ENCODE measurements at places on chromosomes 12 and 14.

GRCh38 chr12:132812631-132813305, 15.9 kb downstream of the GOLGA3 start:
- DNase-seq = no peak
- H3K27me3 ChIP-seq = no peaks in the 10 kb centered on the region
- no peaks in the 10 kb centered on the region for H3K4me1 ChIP-seq
- H3K4me3 ChIP-seq = no peak overlapping the region

GRCh38 chr14:49947506-49947905, 54.6 kb downstream of the ARF6 start:
- H3K4me3 ChIP-seq = no peak overlapping the region
- H3K27ac ChIP-seq = no peak overlapping the region

DNA sequence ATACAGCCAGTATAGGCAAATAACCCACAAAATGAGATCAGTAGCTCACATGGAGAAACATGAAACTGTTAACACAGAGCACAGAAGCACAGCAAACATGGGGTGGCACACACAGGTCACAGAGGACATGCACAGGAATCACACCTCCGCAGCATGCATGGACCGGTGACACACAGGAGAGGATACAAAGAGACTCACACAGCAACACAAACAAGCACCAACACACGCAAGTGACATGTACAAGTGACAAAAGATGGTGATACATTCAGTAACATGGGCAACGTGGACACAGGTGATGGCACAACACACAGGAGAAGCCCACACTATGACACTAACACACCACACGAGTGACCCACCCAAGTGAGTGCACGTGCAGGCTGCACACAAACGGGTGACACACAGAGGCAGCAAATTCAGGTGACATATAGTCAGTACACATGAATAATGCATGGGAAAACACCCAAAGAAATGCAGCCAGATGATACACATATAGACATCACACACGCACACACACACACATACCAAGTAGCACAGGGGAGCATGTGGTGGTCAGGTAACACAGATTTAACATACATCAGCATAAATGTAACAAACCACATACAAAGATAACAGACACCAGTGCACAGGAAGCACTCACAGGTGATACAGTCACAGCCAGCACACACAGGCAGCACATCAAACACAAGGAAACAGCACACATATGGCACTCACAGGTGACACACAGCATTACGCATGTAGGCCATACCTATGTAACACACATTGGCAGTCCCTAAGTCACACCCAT, 216.0 kb upstream of the SFSWAP start:
- H3K27ac ChIP-seq = no peak overlapping the region
- H3K4me1 ChIP-seq = no peaks in the 10 kb centered on the region

DNA sequence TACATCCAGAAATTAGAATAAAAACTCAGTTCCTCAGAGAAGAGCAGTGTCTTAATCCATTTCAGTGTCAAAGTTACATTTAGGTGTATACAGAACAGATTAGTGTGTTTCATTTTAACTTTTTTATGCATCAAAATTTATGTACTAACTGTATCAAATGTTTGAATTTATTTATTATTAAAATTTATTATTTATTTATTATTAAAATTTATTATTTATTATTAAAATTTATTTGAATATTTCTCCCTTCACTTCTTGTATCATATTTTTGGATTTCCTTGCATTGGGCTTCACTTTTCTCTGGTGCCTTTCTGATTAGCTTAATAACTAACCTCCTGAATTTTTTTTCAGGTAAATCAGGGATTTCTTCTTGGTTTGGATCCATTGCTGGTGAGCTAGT, 2.3 kb upstream of the TAS2R14 start:
- H3K27ac ChIP-seq = no peak overlapping the region
- no peaks in the 10 kb centered on the region for H3K4me1 ChIP-seq
- DNase-seq = no peak

GRCh38 chr12:57455374-57456144, 452 bp downstream of the INHBE start:
- no peaks in the 10 kb centered on the region for H3K27me3 ChIP-seq
- no peak overlapping the region for H3K27ac ChIP-seq
- H3K4me3 ChIP-seq = no peak overlapping the region
- no peaks in the 10 kb centered on the region for H3K36me3 ChIP-seq

DNA sequence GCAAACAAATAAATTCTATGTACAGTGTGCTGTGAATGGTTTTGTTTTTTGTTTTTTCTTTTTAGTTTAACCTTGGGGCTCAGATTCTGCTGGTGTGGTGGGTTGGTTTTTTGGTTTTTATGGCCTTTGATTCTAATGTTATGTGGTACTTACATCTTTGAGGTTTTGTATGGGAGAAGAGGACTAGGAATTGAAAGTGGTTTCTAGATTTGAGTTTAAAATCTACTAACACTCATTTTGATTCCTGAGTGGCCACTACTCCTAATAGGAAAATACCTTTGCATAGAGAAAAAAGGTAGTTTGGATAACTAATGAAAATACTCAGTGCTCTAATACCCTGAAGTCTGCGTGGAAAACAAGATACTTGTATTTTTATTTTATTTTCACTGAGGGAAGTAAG, 137.7 kb downstream of the MON2 start:
- no peak for DNase-seq
- peaks cover 2% of the 10 kb centered on the region for H3K4me1 ChIP-seq
- no peak overlapping the region for H3K4me3 ChIP-seq
- no peaks in the 10 kb centered on the region for H3K36me3 ChIP-seq

- no peak overlapping the region for H3K4me3 ChIP-seq
- peaks cover 20% of the 10 kb centered on the region for H3K4me1 ChIP-seq
- no peaks in the 10 kb centered on the region for H3K36me3 ChIP-seq
- peak overlapping the region; percentile 77 for H3K27ac ChIP-seq
- no peak for DNase-seq
These were observed 2.2 kb downstream of the BTBD7 start for GRCh38 chr14:93330609-93331000.

DNA sequence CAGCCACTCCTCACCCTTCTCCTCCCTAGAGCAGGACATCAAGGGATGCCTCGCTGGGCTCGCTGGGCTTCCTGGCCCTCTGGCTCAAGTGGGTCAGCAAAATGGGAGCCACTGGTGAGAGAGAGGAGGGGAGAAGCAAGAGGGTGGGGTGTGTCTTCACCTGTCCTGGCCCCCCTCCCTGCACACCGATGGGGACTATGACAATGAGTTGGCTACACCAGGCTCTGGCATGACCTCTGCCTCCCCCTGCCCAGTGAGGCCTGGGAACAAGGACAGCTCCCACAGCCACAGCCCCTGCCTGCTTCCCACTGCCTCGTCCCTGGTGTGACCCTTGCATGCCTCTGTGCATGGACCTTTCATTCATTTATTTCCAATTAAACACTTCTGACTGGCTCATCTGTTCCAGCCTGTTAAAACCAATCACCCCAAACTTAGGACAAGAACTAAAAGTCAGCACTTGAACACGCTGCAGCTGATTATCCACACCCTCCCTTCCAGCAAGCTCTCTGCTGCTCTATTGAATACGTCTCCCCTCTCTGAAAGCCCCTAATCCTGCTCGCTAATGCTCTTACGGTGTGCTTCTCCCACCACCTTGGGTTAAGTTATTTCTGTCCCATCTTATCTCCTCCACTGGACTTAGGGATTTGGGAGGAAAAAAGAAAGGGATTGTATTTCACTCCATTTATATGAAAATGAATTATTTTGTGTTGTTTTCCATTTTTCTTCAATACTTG, 5.8 kb upstream of the PPP2R5C start:
- H3K27me3 ChIP-seq = peaks cover 24% of the 10 kb centered on the region
- no peak for DNase-seq
- peaks cover 2% of the 10 kb centered on the region for H3K4me1 ChIP-seq
- no peak overlapping the region for H3K4me3 ChIP-seq
- H3K27ac ChIP-seq = no peak overlapping the region
- no peaks in the 10 kb centered on the region for H3K36me3 ChIP-seq

- no peaks in the 10 kb centered on the region for H3K27me3 ChIP-seq
- H3K27ac ChIP-seq = no peak overlapping the region
- no peak for DNase-seq
- no peaks in the 10 kb centered on the region for H3K4me1 ChIP-seq
These were observed 140.3 kb downstream of the TMEM30B start for GRCh38 chr14:61140872-61141271.

- no peak overlapping the region for H3K27ac ChIP-seq
- DNase-seq = no peak
- no peaks in the 10 kb centered on the region for H3K36me3 ChIP-seq
- H3K4me3 ChIP-seq = no peak overlapping the region
These were observed 758.1 kb downstream of the MED13L start for GRCh38 chr12:115519359-115519758.

DNA sequence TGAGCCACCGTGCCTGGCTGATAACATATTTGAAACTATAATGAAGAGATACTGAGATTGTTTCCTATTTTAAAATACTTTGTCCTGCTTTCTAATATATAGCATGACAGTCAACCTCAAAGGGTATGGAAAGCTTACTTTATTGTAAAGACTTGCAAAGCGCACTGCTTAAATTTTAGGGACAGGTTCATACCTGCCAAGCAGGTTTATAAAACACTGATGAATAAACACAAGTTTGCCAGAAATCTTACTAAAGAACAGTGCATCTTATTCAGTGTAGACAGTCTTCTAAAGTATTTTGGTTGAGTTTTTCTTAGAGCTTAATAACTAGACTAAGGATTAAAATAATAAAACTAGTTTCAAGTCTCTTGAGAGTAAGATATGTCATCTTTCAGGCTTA, 4.8 kb downstream of the C12orf71 start:
- no peak overlapping the region for H3K4me3 ChIP-seq
- no peaks in the 10 kb centered on the region for H3K4me1 ChIP-seq
- no peak for DNase-seq
- no peaks in the 10 kb centered on the region for H3K27me3 ChIP-seq
- H3K27ac ChIP-seq = no peak overlapping the region

- no peaks in the 10 kb centered on the region for H3K27me3 ChIP-seq
- H3K27ac ChIP-seq = no peak overlapping the region
- H3K36me3 ChIP-seq = no peaks in the 10 kb centered on the region
- no peaks in the 10 kb centered on the region for H3K4me1 ChIP-seq
- DNase-seq = no peak
These were observed 333.2 kb upstream of the MDGA2 start for GRCh38 chr14:48008646-48009045.

- no peaks in the 10 kb centered on the region for H3K27me3 ChIP-seq
- peaks cover 18% of the 10 kb centered on the region for H3K4me1 ChIP-seq
- DNase-seq = no peak
- H3K4me3 ChIP-seq = peak overlapping the region; percentile 97
These were observed 463 bp downstream of the COA8 start for GRCh38 chr14:103563226-103563620.

DNA sequence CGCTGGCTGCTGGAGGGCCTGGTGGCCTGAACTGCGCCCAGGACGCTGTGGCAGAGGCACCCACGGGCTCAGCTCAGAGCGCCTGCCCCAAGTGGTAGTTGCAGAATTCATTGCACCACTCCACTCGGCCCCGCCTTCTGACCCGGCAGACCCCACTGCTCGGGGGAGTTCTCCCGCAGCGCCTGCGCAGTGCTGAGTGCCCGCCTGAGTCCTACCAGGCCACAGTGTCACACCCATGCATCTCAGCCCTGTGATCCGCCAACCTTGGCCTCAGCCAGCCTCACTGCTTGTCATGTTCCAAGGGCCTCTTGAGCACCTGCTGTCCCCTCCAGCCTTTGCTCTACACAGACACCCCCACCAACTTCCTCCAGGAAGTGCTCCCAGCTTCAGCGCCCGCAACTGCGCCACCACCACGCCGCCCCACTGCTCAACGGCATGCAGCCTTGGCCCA, 12.2 kb downstream of the DEGS2 start:
- H3K27me3 ChIP-seq = no peaks in the 10 kb centered on the region
- peaks cover 4% of the 10 kb centered on the region for H3K4me1 ChIP-seq
- H3K27ac ChIP-seq = peak overlapping the region; percentile 89
- H3K36me3 ChIP-seq = no peaks in the 10 kb centered on the region

DNA sequence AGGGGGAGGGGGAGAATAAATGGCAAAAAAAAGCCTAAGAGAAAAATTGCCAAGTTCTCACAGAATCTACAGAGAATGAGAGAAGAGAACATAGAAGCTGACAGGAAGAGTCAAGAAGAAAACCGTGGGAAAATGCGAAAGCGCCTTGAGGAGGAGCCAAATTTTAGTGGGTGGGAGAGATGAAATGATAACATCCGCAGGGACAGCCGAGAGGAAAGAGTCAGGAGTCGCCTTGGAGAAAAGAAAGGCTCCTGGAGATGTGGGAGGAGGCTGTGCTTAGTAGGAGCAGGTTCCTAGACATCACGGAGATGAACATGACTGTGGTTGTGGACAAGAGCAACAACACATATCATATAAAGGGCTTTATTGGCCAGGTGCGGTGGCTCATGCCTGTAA, 49.4 kb downstream of the PHLDA1 start:
- no peaks in the 10 kb centered on the region for H3K36me3 ChIP-seq
- no peak overlapping the region for H3K4me3 ChIP-seq
- H3K27ac ChIP-seq = no peak overlapping the region
- DNase-seq = no peak
- peaks cover 21% of the 10 kb centered on the region for H3K4me1 ChIP-seq

GRCh38 chr12:53659571-53659981, 16.3 kb downstream of the ATP5MC2 start:
- H3K27me3 ChIP-seq = no peaks in the 10 kb centered on the region
- DNase-seq = no peak
- H3K27ac ChIP-seq = peak overlapping the region; percentile 85
- H3K4me1 ChIP-seq = peaks cover 5% of the 10 kb centered on the region

Measured in small intestine (tissue), 16 donors.